Thymus (tissue), 14 donors: ENCODE measurements at places on chromosomes 4 and X. TPM values are rescaled to one million over a fixed set of nuclear protein-coding genes. Genes with fewer than 3 reads are reported as not detected.

The PAGE3 gene
- total RNA-seq = not detected

The OCRL gene
- total RNA-seq = 3.5 TPM

The FANCB gene
- total RNA-seq = 7.2 TPM

- no peaks in the 10 kb centered on the region for H3K27me3 ChIP-seq
- H3K4me3 ChIP-seq = peak overlapping the region; percentile 19
- H3K36me3 ChIP-seq = no peaks in the 10 kb centered on the region
- H3K27ac ChIP-seq = peak overlapping the region; percentile 83
- no peak for DNase-seq
Measured at GRCh38 chrX:120749141-120749846, 119.4 kb upstream of the C1GALT1C1 start.

GRCh38 chr4:147085781-147086180, 140.1 kb upstream of the TTC29 start:
- no peaks in the 10 kb centered on the region for H3K27me3 ChIP-seq
- no peak overlapping the region for H3K27ac ChIP-seq
- H3K4me1 ChIP-seq = no peaks in the 10 kb centered on the region
- H3K4me3 ChIP-seq = no peak overlapping the region

GRCh38 chrX:16250296-16250695, 83.0 kb downstream of the MAGEB17 start:
- no peak for DNase-seq
- H3K4me3 ChIP-seq = no peak overlapping the region
- H3K36me3 ChIP-seq = no peaks in the 10 kb centered on the region
